Fibroblast of villous mesenchyme (primary cell): ENCODE measurements at places on chromosomes 11 and 22. TPM values are rescaled to one million over a fixed set of nuclear protein-coding genes. Genes with fewer than 3 reads are reported as not detected.

CDCA5 gene
- 7.4 and 15.5 TPM in 2 replicates for total RNA-seq

CCDC116 gene
- 0.32 and 0.43 TPM in 2 replicates for total RNA-seq

LMO2 gene
- total RNA-seq, result under 0.01 TPM in 2 replicates

FKBP2 gene
- 46.7 and 47.5 TPM in 2 replicates for total RNA-seq

TECTA gene
- under 0.01 and 0.32 TPM in 2 replicates for total RNA-seq

SLC22A9 gene
- total RNA-seq, result not detected in 2 replicates

TMEM191B gene
- total RNA-seq, result 1.3 and 2.3 TPM in 2 replicates

ST13 gene
- total RNA-seq, result 190 and 199 TPM in 2 replicates
